ENCODE measurements at places on chromosomes 2 and 18.

DNA sequence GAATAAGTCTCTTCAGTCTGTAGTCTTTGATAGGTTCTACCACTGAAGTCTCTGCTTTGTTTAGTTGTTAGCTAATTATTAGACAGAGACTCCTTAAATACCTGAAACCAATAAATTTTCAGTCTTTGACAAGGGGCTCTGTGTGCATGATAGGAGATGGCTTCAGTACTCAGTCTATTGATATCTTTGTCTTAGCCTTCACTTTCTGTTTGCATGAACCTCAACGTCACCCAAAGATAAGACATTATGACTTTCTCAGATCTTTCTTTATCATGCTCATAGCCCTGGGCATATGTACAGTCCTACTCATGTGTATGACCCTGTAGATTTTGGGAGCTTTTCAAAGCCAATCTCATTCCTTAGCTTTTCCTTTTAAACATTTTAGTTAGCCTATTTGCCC lies 183.5 kb upstream of the GCFC2 start:
- DNase-seq, result no peak

DNA sequence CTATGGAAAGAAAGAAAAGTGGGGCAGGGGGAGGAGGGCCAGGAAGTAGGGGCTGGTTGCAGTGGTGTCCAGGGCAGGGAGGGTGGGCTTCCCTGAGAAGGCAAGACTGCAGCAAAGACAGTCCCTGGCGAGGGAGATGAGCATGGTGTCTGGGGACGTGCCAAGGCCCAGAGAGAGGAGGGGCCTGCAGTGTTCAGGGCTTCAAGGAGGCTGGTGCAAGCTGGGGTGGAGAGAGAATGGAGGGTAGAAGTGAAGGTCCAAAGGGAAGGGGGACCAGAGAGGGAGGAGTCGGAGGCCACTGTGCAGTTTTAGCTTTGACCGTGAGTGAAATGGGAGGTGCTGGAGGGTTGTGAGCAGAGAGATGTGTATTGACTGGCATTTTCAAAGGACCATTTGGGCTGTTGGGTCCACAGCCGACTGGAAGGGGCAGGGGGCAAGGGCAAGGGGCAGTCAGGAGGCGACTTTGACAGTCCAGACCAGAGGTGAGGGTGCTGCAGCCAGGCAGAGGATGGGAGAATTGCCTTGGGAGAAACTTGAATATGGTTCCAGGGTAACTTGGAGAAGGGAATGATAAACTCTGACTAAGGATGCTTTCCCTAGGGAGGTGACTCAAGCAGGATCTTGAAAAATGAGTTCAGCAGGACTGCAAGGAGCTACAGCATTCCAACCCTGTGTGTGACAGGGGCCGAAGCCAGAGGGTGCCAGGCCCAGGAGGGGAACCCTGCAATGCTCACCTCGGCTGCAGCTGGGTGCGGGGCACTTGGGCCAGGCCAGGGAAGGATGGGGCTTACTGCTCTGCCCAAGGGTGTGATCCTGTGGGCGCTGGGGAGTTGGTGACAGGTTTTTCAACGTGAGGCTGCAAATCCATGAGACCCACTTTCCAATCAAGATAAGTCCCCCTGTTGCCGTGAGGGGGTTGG lies 177.1 kb upstream of the HAAO start:
- no peak for DNase-seq

DNA sequence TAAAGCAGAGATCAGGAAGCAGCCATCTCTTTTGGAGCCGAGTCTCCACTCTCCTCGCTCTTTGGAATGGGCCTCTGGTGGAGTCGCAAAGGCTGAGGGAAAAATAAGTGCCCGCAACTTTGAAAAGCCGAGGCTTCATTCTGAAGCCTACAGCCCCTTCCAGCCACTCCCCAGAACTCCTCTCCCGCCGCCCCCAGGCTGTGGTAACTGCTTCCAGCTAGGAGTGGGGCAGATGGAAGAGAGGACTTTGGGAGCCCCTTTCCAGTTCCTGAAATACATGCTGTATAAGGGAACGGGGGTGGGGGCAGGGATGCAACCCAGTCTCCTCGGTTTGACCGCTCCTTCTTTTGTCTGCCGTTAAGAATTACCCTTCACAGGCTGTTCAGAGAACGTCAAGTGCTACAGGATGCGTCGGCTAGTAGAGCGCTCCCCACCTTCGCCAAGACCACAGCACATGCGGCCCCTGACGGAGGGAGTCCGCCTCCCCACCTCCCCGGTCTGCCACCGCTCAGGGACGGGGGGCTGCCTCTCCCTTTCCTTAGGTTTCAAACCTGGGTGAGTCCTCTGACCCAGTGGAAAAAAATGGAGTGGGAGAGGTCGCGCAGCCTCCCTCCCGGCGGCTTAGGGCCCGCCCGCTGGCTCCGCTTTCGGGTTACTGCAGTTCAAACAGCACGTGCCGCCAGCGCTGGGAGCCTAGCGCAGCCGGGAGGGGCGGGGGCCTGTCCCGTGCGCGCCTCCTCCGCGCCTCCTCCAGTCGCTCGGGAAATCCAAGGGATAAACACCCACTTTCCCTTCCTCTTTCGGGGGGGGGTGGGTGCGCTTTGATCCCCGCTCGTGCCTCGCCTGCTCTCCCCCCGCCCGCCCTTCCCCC lies 4.9 kb downstream of the CYP26B1 start:
- no peak for DNase-seq

DNA sequence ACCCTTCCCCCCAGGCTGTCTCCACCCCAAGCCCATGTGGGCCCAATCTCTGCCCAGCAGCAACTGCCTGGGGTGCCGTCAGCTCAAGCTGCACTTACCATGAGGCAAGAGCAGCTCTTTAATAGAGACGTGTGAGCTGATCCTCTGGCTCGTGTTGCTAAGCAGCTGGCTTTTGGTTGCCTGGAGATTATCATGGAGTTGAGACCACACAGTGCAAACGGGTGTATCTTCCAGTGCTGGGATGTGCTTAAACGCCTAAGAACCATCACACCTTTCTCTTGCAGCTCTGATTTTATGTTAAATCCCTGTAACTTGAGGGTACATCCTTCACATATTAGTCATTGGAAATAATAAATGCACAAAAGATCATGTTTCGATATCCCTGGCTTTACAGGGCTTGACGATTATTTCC lies 271.1 kb downstream of the PRKCE start:
- no peak for DNase-seq

DNA sequence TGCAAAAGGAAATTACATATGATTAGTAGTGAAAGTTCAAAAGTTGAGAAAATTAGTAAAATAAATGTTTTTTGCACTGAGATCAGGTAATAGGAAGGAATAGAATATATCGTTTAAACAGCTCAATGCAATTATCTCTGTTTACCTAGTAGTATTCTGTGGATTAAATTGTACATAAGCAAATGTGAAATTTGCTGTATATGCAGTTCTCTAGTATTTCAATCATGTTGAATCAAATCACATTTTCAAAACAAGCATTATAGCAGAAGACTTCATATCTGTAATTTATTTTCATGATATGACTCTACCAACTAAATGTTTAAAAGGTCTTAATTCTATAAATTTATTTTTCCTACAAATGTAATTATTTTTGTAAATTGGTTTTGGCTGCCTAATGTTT lies 31.6 kb downstream of the ITPRID2 start:
- no peak for DNase-seq

DNA sequence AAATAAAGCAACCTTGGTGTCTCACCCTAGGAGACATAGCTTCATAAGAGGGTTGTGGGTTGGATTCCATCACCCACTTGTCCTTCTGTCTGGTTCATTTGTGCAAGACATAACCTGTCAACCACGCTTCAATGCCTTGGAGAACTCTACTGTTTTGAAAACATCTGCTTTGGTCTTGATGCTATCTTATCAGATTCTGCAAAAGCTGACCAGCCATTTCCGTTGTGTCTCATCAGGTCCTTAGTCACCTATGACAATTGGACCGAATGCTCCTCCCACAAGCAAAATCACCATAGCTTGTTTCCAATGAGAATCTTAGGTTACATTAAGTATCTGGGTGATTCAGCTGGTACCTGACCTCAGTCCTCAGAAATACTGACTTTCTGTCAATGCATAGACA lies 35.4 kb downstream of the STAT4 start:
- DNase-seq, result peak; percentile 42

GRCh38 chr2:38737925-38738324 lies 13.2 kb downstream of the SRSF7 start:
- DNase-seq, result no peak

DNA sequence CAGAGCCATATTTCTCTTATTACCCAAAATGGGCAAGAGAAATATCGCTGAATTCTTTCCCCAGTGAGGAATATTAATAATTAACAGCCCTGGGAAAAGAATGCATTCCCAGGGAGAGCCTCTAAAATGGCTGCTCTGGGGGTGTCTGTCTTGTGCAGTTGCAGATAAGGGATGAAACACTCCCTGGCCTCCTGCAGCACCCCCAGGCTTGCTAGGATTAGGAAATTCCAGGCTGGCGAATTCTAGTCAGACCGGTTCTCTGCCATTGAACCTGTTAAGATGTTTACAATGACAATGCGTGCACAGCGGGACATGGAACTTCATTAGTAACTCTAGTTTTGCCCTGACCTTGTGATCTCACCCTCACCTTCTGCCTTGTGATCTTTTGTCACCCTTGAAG lies 24.5 kb downstream of the MRPL30 start:
- DNase-seq, result no peak

DNA sequence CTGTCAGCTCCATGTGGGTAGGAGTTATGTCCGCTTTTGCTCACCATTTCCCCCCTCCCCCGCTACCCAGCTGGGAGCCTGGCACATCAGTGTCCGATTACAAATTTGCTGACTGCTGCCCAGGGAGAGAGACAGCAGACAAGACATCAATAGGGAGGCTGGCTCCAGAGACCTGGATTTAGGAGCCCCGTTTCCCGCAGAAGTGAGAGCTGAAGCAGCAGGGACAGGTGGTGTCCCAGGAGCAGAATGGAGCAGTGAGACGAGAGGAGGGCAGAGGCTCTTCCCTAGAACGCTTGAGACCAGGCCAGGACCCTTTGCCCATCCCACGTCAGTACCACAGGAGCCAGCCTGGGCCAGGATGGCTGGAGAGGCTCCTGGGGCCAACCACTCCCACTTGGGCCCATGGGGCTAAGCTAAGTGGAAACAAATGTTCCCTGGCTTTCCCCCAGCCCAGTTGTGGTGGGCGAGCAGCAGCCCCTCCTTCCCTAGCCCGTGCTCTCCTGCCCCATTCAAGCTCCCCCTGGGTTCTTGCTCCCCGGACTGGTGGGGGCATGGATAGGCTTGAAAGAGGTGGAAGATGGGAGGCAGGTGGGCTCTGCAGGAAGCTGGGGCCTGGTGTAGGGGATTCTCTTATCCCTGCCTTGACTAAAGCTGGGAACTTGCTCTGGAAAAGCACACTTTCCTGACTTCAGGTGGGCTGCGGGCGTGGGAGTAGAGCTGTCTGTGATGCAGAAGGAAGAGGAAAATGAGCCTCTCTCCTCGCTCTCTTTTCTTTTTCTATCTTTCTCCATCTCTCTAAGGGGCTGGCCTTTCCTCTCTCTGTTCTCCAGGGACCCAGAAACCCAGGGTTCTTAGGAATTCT lies 4.1 kb upstream of the WNT6 start:
- DNase-seq, result no peak

- no peak for DNase-seq
These were observed 1229.0 kb upstream of the NRXN1 start for GRCh38 chr2:52260904-52261303.

Measured in activated CD4-positive, alpha-beta T cell treated with anti-CD3 and anti-CD28 coated beads, Interleukin-2, amount 50 U/mL, for 48 hours (primary cell).